ENCODE measurements at places on chromosomes 3 and 15.

DNA sequence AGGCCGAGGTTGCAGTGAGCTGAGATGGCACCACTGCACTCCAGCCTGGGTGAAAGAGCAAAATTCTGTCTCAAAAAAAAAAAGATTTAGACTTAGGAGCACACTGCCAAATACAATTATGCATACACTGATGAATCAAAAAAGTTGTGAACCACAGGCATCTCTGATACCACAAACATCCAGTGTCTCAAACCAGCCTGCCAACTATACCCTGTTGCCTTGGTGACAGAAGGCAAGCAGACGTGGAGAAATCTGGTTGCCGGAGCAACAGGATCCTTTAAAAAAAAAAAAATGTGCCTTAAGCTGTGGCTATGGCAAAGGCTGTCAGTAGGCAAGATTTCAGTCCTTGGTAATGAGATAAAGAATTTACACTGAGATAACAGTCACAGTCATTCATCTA is 202.3 kb downstream of the NEK10 start:
- DNase-seq = peak; percentile 98

DNA sequence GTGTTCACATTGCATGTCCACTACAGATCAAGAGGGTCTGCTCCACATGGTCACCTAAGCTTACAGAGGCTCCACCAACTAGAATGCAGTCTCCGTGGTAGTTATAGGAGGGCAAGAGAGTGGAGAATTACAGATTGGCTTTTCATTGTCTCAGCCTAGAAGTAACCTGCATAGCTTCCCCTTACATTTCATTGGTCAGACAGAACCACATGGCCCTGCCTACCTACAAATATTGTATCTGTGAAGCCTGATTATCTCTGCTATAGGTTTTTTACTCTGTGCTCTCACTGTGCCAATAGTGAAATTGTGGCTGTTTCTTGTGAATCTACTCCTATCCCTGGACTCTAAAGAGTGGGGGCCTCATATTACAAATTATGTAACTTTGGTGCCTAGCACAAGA is 2.5 kb upstream of the TLNRD1 start:
- DNase-seq = no peak

- DNase-seq = peak; percentile 96
Measured at GRCh38 chr3:127792541-127793292, 29.6 kb downstream of the MGLL start.

- no peak for DNase-seq
Measured at GRCh38 chr15:83697716-83698115, 43.8 kb downstream of the ADAMTSL3 start.

GRCh38 chr3:193872265-193872753 is 263.6 kb upstream of the HES1 start:
- DNase-seq = peak; percentile 86

- DNase-seq = no peak
Measured at GRCh38 chr3:46977811-46978195, 1.3 kb upstream of the CCDC12 start.

DNA sequence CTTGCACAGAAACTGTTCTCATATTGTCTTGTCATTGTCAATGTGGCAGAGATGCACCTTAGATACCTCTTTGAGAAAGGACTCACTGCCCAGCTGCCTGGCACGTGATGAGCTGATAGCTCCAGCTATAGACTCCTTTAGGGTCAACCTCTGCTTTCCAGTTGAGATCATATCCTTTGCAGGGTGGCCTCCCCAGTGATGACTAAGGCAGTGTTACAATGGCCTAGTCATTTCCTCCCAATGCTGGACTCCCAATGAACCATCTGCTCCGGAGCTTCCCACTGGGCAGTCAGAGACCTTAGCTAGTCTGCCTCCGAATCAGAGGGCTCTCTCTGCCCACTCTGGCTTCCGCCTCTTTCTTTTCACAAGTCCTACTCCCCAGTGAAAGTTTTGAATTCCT is 79.5 kb downstream of the CHRD start:
- DNase-seq = no peak

GRCh38 chr3:194482196-194482593 is 4.6 kb downstream of the ATP13A3 start:
- no peak for DNase-seq

DNA sequence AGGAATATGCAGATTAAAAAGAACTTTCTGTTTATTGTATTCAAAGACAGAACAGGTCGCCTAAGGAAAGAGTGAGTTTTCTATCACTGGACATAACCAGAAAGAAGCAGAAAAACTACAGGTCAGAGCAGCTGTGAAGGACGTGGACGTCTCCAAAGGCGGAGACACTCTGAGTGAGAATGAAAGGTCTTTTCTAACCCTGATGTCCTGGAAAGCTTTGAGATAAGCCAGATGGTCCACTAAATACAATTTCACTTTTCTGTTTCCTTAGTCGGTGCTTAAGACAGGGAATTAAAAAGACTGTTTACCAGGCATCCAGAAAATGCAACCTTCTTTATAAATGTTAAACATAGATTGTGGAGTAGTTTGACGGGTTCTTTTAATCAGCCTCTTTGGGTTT is 360.4 kb downstream of the FGF12 start:
- no peak for DNase-seq

DNA sequence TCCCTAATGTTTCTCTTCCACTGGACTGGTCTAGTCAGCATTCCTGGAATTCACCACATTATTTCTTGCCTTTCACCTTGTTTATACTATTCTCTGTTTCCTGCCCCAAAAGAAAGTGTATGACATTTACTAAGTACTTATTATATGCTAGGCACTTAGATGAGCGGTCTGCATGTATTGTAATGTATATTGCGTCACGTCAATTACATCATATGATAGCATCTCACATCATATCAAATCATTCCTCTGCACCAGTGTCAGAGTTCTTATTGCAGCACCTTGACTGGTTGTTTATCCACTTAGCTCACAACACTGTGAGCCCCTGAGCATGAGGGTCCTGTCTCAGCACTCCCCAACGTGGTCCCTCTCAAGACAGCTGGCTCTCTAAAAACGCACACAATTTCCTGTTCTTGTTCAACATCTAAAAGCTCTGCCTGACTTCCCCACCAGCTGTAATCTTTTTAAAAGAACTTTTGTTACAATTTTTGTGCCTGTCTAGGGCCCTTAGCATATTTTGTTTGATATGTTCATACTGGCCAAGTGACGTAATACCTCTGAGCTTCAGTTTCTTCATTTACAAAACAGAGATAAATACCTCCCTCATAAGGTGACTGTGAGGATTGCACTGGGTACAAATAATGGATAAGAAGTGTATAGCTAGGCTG is 58.8 kb downstream of the ARHGAP31 start:
- DNase-seq = peak; percentile 54

- no peak for DNase-seq
Measured at GRCh38 chr3:10581716-10582115, 76.3 kb upstream of the ATP2B2 start.

- DNase-seq = no peak
Measured at GRCh38 chr3:195900436-195901355, 7.7 kb downstream of the TNK2 start.

DNA sequence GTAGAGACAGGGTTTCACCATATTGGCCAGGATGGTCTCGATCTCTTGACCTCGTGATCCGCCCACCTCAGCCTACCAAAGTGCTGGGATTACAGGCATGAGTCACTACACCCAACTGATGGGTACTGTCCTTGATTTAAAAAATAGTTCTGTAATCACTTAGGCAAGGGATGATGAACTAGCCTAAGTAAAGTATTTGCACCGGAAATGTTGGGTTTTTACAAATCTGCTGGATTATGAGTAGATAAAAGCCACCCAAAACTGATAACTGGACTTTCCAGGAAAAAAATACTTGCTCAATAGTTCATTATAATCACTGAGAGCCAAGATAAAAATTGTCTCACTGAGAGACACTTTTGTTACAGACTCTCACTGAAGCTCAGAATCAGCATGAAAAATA is 218.0 kb downstream of the WNT5A start:
- DNase-seq = no peak

DNA sequence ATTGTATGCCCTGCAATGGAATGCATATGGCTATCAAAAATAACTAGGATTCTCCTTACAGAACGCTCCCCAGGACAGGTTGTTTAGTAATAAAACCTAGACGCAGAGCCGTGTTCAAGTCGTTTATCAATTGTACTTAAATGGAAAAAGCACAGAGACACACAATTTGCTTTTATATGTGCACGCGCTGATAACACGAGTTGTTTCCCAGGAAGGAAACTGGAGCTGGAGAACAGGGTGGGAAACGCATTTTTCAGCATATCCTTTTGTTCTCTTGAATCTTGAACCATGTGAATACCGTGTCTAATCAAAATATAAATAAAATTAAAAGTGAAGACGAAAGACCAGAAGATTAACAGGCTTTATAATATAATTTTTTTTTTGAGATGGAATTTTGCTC is 3.6 kb upstream of the ANPEP start:
- no peak for DNase-seq

GRCh38 chr15:22866079-22866478 is 27.6 kb downstream of the NIPA2 start:
- no peak for DNase-seq

GRCh38 chr15:74808078-74808839 is 4.4 kb upstream of the LMAN1L start:
- DNase-seq = no peak

GRCh38 chr3:157045238-157045850 is 114.6 kb downstream of the CCNL1 start:
- DNase-seq = no peak

GRCh38 chr3:148955544-148956346 is 35.6 kb upstream of the GYG1 start:
- DNase-seq = peak; percentile 92

GRCh38 chr15:101480613-101481380 is 8.7 kb downstream of the PCSK6 start:
- no peak for DNase-seq

DNA sequence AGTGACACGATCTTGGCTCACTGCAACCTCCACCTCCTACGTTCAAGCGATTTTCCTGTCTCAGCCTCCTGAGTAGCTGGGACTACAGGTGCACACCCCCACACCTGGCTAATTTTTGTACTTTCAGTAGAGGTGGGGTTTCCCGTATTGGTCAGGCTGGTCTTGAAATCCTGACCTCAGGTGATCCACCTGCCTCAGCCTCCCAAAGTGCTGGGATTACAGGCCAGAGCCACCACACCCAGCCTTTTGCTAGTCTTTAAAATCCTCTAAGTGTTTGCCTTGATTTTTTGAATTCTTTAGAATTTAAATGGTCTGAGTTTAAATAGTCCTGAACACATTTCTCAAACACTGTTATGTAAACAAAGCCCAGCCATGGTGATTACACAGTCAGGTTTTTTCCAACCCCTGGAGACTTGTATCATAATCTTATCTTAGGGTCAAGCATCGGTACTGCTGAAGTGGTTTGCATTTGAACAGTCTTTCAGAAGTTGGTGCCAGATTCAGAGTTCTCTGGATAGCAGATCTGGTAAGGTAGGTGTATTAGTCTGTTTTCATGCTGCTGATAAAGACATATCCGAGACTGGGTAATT is 28.2 kb upstream of the PIAS1 start:
- no peak for DNase-seq

- DNase-seq = peak; percentile 96
Measured at GRCh38 chr15:60392986-60393790, 4.6 kb downstream of the ANXA2 start.

DNA sequence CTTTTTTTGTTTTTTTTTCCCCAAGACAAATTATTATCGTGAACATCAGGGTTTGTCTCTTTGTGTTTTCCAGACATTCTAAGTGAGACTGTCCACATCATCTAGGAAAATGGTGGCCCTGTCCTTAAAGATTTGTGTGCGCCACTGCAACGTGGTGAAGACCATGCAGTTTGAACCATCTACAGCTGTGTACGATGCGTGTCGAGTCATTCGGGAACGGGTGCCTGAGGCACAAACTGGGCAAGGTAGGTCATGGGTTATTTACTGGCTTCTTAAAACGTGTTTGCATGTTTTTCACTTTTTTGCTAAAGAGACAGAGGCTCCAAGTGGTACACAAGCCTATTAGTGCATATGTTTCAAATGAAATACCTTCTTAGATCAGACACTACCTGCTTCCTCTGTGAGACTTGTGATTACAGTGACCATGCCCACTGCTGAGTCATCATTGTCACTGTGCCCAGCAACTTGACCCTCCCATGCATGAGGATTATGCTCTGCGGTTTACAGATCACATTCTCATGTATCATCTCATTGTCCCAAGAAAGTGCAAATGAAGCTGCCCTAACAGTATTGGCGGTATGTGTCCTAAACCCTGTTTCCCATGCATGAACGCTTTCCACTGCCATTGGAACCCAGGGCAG is 395.2 kb upstream of the TPM1 start:
- DNase-seq = no peak

DNA sequence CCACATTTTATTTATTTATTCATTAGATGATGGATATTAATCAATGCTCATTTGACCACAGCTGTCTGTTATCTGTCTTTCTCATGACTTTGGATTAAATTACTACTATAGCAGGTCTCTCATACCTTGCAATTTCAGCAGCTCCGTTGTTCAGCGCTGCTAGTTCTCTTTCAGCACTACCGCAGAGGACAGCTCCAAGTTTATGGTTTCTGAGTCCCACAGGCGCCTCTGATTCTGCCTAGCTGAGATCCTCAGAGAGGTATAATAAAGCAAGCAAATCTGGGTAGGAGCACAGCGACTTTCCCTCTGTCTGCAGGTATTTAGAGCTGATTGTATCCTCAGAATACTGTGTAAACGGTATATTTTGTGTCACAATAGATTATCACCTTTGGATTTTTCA is 204.9 kb downstream of the CNTN4 start:
- no peak for DNase-seq

DNA sequence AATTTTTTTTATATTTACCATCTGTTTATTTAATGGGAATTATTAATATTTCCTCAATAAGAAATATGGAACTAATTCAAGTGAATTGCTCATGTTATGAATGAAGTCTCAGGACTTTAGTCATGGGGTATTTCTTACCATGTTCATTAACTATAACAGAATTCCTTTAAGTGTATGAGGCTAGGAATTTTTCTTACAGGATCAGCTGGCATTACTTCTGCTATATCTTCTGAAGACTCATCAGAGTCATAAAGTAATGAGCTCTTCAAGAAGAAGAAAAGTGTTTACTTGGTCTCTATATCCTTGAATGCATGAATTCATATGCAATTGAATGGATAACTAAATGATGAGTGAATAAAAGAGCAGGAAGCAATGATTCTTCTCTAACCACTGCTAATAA is 486.8 kb upstream of the THBS1 start:
- DNase-seq = no peak

- no peak for DNase-seq
Measured at GRCh38 chr15:74180881-74181602, 7.5 kb downstream of the ISLR start.

Measured in AG09319 (cell line).